ENCODE measurements at places on chromosomes 6 and 20.

DNA sequence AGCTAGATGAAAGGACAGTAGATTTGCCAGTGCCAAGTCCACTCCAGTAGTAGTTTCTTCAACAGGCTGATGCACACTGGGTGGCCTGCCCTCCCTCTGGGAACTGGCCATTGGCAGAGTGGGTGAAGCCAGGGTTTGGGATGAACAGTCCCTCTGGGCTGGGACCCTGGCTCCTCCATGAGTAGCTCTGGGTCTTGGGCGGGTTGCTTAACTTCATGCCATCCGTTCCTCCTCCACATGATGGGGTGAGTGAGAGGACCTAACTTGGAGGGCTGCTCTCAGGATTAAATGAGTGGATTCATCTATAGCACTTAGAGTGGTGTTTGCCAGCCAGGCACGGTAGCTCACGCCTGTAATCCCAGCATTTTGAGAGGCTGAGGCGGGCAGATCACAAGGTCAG lies 47.2 kb downstream of the PLAGL2 start:
- DNase-seq: no peak

DNA sequence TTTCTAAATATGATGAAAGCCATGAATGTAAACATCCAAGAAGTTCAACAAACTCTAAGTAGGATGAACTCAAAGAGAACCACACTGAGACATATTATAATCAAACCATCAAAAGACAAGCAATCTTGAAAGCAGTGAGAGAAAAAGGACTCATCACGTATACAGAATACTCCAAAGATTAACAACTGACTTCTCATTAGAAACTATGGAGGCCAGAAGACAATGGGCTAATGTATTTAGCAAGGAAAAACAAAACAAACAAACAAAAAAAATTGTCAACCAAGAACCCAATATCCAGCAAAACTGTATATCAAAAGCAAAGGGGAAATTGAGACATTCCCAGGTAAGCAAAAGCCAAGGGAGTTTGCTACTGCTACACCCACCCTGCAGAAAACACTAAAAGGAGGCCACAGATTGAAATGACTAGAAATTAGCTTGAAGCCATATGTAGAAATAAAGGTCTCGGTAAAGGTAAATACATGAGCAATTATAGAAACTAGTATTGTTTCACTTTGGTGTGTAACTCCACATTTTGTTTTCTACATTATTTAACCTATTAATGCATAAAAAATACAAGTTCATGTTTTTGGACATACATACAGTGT lies 301.1 kb upstream of the QKI start:
- peak; percentile 17 for DNase-seq

DNA sequence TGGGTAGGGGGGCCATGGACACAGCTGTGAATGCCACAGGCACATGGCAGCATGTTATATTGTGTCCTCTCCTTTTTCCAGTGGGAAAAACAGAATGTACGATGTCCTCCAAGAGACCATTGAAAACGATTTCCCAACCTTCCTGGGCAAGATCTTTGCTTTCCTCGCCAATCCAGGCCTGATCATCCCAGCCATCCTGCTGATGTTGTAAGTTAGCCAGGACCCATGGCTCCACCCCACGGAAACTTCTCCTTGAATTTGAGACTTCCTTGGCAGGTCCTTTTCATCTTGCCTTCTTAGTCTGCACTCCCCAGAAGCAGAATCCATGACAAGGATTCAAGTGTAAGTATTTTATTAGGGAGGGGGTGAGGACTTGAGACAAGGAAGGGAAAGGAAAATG lies 28.2 kb upstream of the NOP56 start:
- DNase-seq: no peak

GRCh38 chr6:142440600-142441293 lies 138.9 kb downstream of the ADGRG6 start:
- DNase-seq: no peak

GRCh38 chr20:3875378-3875974 lies 13.7 kb upstream of the PANK2 start:
- no peak for DNase-seq

GRCh38 chr20:63156221-63156671 lies 59.7 kb downstream of the YTHDF1 start:
- no peak for DNase-seq

GRCh38 chr6:151240791-151241642 lies 1.2 kb downstream of the AKAP12 start:
- peak; percentile 75 for DNase-seq

DNA sequence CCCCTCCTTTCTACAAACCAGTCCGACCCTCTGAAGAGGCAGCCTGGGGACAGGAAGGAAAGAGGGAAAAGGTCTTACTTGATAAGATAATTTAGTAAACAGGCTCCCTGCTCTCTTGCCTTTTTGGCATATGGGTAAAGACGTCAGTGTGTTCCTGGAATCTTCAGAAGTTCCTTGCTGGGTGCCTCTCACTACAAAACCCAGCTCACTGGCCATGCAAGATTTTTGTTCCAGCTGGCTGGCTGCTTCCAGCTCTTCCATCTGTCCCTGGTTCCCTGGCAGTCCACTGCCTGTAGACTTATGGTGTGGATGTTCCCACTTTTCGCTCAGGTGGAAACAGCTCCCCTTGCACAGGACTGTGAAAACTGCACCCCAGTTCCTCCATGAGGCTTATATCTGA lies 57.4 kb downstream of the MOCS1 start:
- no peak for DNase-seq

GRCh38 chr6:9606435-9607134 lies 808.3 kb downstream of the TFAP2A start:
- no peak for DNase-seq

DNA sequence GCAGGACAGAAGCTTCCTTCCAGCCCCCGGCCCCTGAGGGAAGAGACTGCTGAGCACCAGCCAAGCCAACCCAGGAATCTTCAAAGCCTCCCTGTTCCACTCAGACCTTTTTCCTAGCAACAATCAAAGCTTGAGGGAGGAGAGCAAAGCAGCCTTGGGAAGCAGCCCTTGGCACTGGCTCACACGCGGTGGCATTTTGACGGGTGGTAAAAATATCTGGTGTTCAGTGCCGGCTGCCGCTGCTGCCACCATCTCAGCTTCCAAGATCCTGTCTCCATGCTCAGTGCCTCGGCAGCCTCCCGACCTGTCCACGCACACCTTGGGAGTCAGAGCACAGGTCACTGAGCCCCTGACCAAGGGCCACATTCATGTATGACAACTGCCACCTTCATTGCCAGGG lies 170.1 kb downstream of the LRFN2 start:
- no peak for DNase-seq

DNA sequence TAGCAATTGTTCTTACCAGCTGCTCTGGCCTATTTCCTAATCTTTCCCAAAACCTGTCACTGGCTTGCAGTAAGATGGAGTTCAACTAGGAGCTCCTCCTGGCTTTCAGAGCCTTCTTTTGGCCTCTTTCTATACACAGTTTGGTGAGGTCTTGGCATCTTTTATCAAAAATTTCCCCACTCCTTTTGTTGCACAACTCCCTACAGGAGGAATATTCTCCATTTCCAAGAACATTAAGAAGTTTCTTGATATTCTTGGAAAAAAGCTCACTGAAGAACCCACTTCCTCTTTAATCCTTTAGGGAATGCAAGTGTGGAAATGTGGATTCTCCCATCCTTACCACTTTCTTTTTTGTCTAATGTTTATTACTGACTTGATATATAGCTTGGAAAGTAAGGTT lies 171.3 kb upstream of the KCNK16 start:
- DNase-seq: no peak

GRCh38 chr6:166864333-166864732 lies 92.0 kb downstream of the RNASET2 start:
- DNase-seq: no peak

DNA sequence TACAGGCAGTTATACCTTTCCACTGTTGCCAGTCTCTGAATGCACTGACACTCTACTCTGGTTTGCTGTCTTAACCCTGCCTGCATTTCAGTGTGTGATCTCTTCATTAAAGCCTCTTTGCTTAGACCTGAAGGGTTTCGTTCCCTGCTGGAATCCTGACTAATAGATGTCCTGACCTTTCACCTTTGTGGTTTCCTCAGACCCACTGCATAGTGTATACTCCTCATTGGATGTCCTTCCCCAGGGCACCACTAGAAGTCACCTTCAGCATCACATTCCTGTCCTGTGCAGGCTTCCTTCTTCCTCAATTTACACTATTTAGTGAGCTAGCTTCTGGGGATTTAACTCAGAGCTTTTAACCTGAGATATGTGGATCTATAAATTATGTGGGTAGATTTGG lies 120.6 kb downstream of the RCAN2 start:
- DNase-seq: no peak

GRCh38 chr6:14743144-14743473 lies 502.8 kb upstream of the JARID2 start:
- DNase-seq: no peak

DNA sequence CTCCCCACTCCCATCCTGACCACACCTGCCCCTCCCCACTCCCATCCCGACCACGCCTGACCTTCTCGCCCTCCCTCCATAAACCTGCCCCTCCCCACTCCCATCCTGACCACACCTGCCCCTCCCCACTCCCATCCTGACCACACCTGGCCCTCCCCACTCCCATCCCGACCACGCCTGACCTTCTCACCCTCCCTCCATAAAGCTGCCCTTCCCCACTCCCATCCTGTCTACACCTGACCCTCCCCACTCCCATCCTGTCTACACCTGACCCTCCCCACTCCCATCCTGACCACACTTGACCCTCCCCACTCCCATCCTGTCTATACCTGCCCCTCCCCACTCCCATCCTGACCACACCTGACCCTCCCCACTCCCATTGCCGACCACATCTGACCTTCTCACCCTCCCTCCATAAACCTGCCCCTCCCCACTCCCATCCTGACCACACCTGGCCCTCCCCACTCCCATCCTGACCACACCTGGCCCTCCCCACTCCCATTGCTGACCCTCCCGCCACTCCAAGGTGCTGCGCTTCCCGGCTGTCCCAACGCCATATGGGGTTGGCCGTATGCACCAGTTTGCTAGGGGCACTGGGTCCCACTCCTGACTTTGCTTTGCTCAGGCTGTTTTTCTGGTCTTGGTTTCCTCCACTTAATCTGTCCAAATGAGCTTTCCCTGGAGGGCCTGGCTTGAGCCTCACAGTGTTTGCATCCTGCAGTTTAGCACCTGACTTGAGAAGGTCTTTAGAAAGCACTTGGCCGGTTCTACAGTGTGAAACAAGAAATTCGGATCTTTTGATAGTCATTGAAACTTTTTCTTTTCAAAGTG lies 2.9 kb downstream of the KIF25 start:
- DNase-seq: no peak

- DNase-seq: no peak
Measured at GRCh38 chr6:116990679-116991078, 113.6 kb downstream of the RFX6 start.

DNA sequence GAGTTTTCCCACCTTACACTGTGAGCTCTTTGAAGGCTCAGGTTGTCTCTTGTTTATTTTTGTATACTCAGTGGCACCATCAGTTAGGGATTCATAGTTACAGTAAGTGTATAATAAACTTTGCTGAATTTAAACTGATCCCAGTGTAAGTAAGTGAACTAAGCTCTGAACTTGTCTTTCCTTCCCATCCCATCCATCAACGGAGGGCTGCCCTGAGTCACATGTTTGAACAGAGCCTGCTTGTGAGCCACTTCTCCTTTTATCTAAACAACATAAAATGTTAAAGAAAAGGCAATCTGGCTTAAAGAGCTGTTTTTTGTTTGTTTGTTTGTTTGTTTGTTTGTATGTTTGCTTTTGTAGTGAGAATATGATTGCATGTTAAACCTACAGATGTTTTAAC lies 185.7 kb upstream of the MARCKS start:
- no peak for DNase-seq

DNA sequence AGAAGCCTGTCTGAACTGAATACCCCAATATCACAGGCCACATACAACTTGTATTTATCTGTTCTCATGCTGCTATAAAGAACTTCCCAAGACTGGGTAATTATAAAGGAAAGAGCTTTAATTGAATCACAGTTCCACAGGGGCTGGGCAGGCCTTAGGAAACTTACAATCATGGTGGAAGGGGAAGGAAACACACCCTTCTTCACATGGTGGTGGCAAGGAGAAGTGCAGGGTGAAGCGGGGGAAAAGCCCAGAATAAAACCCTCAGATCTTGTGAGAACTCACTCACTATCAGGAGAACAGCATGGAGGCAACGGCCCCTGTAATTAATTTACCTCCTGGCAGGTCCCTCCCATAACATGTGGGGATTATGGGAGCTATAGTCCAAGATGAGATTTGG lies 50.3 kb upstream of the FNDC1 start:
- no peak for DNase-seq

DNA sequence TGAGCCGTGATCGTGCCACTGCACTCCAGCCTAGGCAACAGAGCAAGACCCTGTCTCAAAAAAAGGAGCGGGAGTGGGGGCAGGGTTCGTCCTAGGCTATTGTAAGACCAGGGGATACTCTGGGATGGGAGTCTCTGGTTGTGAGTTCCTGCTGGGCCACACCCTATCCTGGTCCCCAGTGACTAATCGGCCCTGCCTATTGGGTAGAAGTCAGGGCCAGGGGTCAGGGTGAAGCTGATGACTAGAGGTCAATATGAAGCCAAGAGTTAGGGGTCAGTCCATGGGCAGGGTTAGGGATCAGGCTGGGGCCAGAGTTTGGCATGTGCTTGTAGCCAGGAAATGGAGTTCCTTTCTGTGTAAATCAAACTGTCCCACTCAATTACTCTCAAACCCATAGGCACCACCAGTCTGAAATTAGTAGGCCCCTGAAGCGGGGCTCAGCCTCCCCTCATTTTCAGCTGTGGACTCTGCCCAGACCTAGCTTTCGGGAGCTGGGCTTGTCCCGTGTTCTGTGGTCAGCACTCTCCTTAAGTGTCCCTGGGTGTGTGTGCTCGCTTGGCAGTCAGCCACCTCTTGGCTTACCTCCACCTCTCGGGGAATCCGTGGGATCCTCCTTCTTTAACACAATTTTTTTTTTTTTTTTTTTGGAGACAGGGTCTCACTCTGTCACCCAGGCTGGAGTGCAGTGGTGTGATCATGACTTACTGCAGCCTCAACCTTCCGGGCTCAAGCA lies 1.8 kb downstream of the HSPA12B start:
- peak; percentile 20 for DNase-seq

DNA sequence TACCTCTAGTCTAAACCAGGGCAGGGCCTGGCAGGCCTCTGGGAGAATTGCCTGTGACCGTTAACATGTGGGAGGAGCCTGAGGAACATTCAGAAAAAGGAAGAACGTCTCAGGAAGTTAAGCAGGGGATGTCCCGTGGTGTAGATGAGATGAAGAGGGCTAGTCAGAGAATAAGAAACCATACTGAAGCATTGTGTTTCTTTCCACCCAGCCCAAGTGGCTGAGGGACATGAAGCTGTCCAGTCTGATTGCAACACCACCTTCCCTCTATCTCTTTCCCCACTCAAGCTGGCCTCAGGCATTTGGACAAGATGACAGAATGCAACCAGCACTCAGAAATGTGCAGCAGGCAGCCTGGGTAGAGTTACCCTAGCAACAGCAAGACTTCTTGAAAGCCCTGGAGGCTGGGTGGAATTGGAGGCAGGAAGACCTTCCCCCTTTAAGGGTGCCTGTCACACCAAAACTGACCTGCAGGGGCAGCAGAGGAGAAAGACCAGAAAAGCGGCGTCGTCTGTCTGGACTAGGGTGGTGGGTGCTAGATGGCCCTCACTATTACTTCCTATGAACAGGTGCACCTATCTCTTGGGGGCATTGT lies 186.1 kb downstream of the UNC5CL start:
- DNase-seq: no peak

Data from NCI-H1105 treated with DMSO at 0.1 percent for 48 hours (cell line).